ENCODE measurements at places on chromosomes 7 and 10. TPM values are rescaled to one million over a fixed set of nuclear protein-coding genes. Genes with fewer than 3 reads are reported as not detected.

LRRC72 gene
- total RNA-seq: not detected

PIK3CG gene
- total RNA-seq: 64.9 TPM

MOGAT3 gene
- not detected for total RNA-seq

- no peak for DNase-seq
These were observed 18.3 kb downstream of the MMS19 start for GRCh38 chr10:97479939-97480338.

ACSM6 gene
- total RNA-seq: not detected

Measured in natural killer cell (primary cell).